ENCODE measurements at places on chromosomes 1 and 21. TPM values are rescaled to one million over a fixed set of nuclear protein-coding genes. Genes with fewer than 3 reads are reported as not detected.

GRCh38 chr1:53076165-53076564 is 14.2 kb downstream of the PODN start:
- no peak for DNase-seq

GRCh38 chr1:216905137-216905536 is 181.9 kb upstream of the ESRRG start:
- no peak for DNase-seq

The KCNQ4 gene
- polyA plus RNA-seq: 1.3 TPM

DNA sequence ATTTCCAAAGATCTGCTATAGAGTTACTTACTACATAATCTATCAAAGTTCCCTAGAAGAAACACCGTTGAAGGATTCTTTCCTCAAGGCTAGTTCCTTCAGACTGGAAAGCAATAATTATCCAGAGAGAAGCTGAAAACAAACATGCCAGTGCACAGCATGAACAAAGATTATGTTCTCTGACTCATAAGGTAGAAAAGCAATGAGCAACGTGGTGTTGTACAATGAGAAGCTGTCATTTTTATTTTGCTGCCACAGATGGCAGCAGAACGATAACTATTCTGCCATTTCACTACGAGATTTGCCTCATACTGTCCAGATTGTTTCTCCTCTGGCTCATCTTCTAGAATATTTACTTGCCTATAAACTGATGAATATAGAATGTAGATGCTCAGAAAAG is 10.7 kb downstream of the EXTL2 start:
- DNase-seq: no peak

GRCh38 chr1:223811634-223812101 is 34.1 kb downstream of the TP53BP2 start:
- DNase-seq: peak; percentile 16

The OR2L13 gene
- 0.08 TPM for polyA plus RNA-seq

The BACH1 gene
- 54.3 TPM for polyA plus RNA-seq

- no peak for DNase-seq
These were observed 7.4 kb downstream of the IFNAR1 start for GRCh38 chr21:33332143-33332542.

DNA sequence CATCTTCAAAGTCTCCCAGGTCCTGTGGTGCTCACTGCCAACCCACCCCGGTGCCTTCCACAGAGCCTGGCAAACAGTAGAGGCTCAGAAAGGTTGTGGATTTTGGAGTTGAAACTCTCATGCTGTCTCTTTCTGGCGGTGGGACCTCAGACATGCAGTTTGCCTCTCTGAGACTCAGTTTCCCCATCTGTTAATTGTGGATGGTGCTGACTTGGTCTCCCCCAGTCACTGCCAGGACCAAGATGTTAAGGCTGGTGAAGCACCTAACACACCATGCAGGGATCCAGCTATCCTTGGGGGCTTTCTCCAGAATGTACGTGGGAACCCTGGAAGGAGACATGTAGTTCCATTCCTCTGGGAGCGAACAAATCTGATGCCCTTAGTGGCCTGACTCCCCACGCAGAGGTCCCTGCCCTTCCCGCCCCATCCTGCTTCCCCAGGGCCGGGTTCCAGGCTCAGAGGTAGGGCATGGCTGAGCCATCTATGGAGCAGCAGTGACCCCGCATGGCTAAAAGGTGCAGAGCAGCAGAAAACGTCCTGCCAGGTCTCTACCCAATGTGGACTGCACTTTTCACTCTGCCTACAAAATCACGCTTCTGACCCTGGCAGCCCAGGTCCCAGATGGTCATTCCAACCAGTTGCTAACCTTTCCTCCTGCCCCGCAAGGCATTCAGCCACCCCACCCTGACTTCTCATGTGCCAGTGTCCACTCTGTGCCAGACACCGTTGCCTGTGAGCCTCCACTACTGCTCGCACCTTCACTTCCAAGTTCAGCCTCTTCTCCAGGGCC is 9.2 kb upstream of the TTC22 start:
- DNase-seq: no peak

Measured in right renal cortex interstitium (tissue), 3 donors.